ENCODE measurements at places on chromosomes 12 and 14. TPM values are rescaled to one million over a fixed set of nuclear protein-coding genes. Genes with fewer than 3 reads are reported as not detected.

GRCh38 chr14:31038521-31039166 lies 12.5 kb upstream of the STRN3 start:
- no peak for DNase-seq
- peaks cover 3% of the 10 kb centered on the region for H3K36me3 ChIP-seq
- H3K4me1 ChIP-seq, result no peaks in the 10 kb centered on the region
- H3K4me3 ChIP-seq, result no peak overlapping the region
- H3K27ac ChIP-seq, result no peak overlapping the region

DNA sequence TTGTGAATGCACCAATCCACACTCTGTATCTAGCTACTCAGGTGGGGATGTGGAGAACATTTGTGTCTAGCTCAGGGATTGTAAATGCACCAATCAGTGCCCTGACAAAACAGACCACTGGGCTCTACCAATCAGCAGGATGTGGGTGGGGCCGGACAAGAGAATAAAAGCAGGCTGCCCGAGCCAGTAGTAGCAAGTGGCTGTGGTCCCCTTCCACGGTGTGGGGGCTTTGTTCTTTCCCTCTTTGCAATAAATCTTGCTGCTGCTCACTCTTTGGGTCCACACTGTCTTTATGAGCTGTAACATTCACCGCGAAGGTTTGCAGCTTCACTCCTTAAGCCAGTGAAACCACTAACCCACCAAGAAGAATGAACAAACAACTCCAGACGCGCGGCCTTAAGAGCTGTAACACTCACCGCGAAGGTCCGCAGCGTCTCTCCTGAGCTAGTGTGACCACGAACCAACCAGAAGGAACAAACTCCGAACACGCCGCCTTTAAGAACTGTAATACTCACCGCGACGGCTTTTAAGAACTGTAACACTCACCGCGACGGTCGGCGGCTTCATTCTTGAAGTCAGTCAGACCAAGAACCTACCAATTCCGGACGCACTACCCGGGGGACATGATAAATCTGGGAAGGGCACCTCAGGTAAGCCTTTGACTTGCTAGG lies 4.6 kb upstream of the LDHB start:
- H3K4me3 ChIP-seq, result no peak overlapping the region
- no peaks in the 10 kb centered on the region for H3K4me1 ChIP-seq
- no peak for DNase-seq
- H3K36me3 ChIP-seq, result no peaks in the 10 kb centered on the region
- no peak overlapping the region for H3K27ac ChIP-seq

DNA sequence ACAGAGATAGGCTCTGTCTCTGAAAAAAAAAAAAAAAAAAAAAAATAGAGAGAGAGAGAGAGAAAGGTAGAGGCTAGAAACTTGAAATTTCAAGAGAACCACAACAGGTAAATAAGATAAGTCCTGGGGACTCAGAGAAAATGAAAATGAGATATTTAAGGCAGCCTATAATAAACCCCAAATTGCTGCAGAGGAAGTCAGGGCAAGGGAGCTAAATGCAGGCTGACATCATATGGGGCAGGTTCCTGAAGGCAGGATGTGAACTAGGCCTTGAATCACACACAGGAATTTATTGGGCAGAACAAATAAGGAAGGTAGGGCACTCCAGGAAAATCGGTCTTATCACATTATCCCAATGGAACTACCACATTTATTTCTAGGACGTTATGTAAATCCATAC lies 54.9 kb upstream of the NUDT4 start:
- no peaks in the 10 kb centered on the region for H3K27me3 ChIP-seq
- H3K4me3 ChIP-seq, result no peak overlapping the region
- DNase-seq, result no peak
- H3K27ac ChIP-seq, result no peak overlapping the region
- no peaks in the 10 kb centered on the region for H3K36me3 ChIP-seq

DNA sequence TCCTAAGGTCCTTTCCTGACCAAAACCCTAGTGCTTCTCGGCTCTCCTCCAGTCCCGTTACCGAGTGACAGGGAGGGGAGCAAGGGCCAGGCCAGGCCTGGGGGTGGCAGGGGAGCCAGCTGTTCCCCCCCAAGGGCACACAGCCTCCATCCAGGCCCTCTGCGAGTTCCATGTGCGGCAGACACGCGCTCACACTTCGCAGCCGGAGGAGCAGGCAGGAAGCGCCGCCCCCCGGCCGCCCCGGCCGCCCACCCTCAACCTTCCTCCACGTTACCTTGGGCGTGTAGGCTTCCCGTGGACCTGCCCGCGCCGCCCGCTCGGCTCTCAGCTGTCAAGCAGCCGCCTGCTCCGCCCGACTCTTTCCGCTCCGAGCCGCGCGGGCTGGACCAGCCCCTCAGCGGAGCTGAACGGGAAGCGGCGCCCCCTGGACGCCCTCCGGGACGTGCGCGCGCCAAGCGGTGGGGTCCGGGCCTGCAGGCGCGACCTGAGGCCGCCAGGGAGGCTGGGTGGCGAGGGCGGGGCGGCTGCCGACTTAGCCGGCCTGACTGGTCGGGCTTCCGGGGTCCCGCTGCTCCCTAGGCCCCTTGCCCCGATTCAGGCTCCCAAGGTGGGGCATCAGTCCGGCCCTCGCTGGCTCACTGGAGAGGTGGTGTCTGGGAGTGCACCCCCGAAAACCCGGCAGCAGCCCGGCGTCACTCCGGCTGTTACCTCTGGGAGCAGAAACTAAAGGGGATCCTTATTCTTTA lies at the start of gene CRACR2A:
CRACR2A (minus strand) TSS at position 369 of the 746 bp plus-strand sequence. CDS start 56,110 bp downstream, outside the sequence.
- H3K36me3 ChIP-seq, result peaks cover 2% of the 10 kb centered on the region
- H3K4me1 ChIP-seq, result peaks cover 14% of the 10 kb centered on the region
- H3K27me3 ChIP-seq, result no peaks in the 10 kb centered on the region
- peak within 1 kb of the TSS; percentile 71 for H3K4me3 ChIP-seq
- peak within 1 kb of the TSS; percentile 87 for H3K27ac ChIP-seq

DNA sequence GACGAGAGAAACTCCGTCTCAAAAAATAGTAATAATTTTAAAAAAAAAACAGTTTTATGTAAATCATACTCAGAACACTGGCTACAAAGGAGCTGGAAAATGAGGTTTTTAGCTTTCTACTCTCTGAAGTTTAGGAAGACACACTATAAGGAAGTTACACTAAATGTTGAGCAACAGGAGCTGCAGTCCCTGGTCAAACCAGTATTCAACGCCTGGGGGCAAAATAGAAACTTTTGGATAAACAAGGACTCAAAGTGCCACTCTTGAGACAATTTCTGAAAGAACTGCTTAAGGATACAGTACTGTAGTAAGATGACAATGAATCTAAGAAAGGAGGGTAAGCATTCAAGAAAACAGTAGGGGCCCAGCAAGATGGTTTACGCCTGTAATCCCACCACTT lies 29.3 kb downstream of the ACTR6 start:
- no peak overlapping the region for H3K27ac ChIP-seq
- H3K27me3 ChIP-seq, result no peaks in the 10 kb centered on the region
- H3K36me3 ChIP-seq, result peaks cover 12% of the 10 kb centered on the region
- H3K4me3 ChIP-seq, result no peak overlapping the region
- no peak for DNase-seq

GRCh38 chr12:27807063-27807703 lies 27.1 kb upstream of the MANSC4 start:
- no peak for DNase-seq
- H3K4me3 ChIP-seq, result no peak overlapping the region

GRCh38 chr12:92929983-92930382 lies 888 bp upstream of the EEA1 start:
- H3K27ac ChIP-seq, result peak overlapping the region; percentile 86
- peak overlapping the region; percentile 70 for H3K4me3 ChIP-seq
- no peaks in the 10 kb centered on the region for H3K36me3 ChIP-seq
- DNase-seq, result no peak
- H3K4me1 ChIP-seq, result peaks cover 21% of the 10 kb centered on the region
- H3K27me3 ChIP-seq, result no peaks in the 10 kb centered on the region

DNA sequence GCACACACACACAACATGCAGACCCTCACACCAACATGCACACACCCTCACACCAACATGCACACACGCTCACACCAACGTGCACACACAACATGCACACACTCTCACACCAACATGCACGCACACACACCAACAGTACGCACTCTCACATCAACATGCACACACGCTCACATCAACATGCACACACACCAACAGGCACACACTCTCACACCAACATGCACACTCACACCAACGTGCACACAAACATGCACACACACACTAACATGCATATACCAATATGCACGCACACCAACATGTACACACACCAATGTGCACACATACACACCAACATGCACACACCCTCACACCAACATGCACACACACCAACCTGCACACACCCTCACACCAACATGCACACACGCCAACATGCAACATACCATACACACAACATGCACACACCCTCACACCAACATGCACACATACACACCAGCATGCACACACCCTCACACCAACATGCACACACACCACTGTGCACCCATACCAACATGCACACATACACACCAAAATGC lies 175.8 kb downstream of the KSR2 start:
- H3K4me3 ChIP-seq, result no peak overlapping the region
- no peaks in the 10 kb centered on the region for H3K36me3 ChIP-seq
- H3K27ac ChIP-seq, result no peak overlapping the region

GRCh38 chr14:61308198-61308597 lies 13.2 kb upstream of the PRKCH start:
- no peak for DNase-seq
- H3K4me3 ChIP-seq, result no peak overlapping the region
- H3K4me1 ChIP-seq, result no peaks in the 10 kb centered on the region
- no peaks in the 10 kb centered on the region for H3K36me3 ChIP-seq
- no peaks in the 10 kb centered on the region for H3K27me3 ChIP-seq
- no peak overlapping the region for H3K27ac ChIP-seq

Gene CCDC38
- 0.07 TPM for polyA plus RNA-seq

Gene RHEBL1
- 1.6 TPM for polyA plus RNA-seq

Gene PSEN1
- 36.4 TPM for polyA plus RNA-seq

Gene CACNA2D4
- 4.9 TPM for polyA plus RNA-seq
